Cerebellum (tissue), 4 donors: ENCODE measurements at places on chromosomes 16 and 17.

DNA sequence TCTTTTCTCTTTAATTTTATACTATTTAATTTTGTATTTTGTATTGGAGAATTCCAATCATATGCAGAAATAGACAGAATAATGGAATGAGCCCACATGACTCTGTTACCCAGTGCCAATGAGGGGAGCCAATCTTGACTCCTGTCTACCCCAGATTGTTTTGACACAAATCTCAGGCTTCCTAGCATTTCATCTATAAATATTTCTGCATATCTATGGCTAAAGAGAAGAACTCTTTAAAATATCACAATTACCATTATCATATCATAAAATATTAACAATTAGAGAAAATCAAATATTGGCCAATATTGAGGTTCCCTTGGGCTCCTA is 23.7 kb downstream of the ATP2C2 start:
- DNase-seq = no peak

DNA sequence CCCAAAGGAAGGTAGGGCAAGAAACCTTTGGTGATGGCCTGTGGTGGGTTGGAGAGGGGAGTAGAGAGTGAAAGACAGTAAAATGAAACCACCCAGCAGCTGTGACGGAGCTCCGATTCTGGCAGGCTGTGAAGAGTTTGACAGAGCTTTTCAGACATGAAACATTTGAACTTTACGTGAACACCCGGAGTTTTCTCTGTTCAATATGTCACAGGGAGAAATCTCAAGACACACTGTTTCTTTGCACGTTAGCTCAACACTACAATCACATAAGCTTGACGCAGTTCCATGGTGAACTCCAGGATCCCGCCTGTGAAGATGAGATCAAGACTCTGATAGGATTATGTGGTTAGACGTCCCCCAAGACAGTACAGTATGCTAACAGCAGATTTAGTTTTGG is 79.6 kb upstream of the CDH11 start:
- DNase-seq = no peak

DNA sequence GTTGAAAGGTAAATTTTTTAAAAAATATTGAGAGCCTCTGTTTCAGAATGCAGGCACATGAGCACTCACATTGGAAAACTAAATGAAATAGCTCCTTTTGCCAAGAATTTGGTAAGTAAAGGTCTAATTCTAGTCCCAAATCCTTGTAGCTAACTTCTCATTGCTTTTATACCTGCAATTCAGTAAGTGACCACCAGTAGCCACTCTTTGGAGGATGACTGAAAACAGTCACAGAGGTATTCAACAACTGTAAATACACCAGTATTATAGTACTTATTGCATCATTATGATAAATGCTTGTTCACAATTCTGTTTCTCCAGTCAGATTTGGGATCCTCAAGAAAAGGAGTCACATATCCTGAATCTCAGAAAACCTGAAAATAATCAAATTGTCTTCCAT is 562.4 kb upstream of the CDH11 start:
- no peak for DNase-seq

DNA sequence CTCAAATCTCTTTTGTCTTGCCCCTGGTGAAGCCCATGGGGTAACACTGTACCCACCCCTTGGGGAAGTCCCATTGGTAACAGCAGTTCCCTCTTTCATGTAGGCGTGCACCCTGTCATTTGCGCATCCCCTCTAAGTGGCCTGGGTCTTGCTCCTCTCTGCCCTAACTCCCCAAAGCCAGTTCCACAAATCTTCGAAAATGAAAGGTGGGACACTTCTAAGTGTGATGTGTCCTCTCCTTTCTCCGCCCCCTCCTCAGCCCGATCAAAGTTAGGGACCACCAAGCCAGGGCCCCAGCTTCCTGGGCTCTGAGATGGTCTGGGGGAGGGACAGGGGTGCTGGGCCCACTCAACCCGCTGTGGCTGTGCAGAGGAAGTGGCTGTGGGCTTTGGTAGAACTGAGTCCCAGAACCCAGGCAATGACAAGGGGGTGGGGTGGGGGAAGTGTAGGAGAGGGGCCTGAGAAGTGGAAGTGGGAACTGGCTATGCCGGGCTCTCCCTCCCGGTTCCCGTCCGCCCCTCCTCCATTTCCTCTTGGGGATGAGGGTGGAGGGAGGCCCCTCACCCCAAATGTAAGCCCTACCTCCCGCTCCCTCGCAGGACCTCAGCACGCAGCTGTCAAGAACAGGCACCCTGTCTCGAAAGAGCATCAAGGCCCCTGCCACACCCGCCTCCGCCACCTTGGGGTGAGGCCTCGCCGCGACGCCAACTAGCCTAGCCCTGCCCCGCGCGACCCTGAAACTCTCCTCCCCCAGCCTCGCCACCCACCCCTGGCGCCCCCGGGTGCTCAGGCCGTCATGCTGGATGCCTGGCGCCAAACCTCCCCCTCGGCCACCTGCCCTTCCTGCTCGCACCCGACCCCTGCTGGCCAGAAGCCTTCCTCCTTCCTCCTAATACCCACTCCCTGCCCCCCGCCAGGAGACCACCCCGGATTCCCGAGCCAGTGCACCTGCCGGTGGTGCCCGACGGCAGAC is 8.7 kb downstream of the ABI3 start:
- no peak for DNase-seq

DNA sequence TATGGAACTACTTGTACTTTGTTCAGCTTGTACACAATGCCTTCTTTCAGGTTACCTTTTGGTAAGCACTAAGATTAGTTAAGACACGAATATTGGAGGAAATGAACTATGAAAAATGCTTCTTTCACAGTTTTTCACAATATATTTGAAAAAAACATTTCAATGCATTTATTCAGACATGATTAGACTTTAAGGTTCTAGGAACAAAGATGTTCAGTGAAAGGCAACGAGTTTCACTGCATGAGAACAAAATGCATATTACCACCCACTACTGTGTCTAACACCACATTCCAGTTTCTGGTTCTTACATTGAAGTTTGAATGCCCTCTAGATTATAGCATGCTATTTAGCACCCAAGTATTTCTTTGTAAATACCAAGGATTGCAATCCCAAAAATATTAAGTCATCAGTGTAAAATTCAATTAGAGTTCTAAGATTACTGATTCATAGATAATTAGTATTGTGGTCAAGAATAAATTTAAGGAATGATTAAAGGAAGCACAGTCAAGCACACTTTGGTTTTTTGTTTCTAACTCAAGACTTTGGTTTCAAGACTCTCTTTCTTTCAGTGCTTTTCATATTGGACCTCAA is 261.7 kb downstream of the CEP112 start:
- no peak for DNase-seq
